Upper lobe of right lung (tissue), 1 donor: ENCODE measurements at places on chromosomes 6 and 20. TPM values are rescaled to one million over a fixed set of nuclear protein-coding genes. Genes with fewer than 3 reads are reported as not detected.

- peaks cover 28% of the 10 kb centered on the region for H3K4me1 ChIP-seq
- no peak overlapping the region for H3K27ac ChIP-seq
- H3K36me3 ChIP-seq = no peaks in the 10 kb centered on the region
Measured at GRCh38 chr6:21666853-21667681, 73.5 kb downstream of the SOX4 start.

DNA sequence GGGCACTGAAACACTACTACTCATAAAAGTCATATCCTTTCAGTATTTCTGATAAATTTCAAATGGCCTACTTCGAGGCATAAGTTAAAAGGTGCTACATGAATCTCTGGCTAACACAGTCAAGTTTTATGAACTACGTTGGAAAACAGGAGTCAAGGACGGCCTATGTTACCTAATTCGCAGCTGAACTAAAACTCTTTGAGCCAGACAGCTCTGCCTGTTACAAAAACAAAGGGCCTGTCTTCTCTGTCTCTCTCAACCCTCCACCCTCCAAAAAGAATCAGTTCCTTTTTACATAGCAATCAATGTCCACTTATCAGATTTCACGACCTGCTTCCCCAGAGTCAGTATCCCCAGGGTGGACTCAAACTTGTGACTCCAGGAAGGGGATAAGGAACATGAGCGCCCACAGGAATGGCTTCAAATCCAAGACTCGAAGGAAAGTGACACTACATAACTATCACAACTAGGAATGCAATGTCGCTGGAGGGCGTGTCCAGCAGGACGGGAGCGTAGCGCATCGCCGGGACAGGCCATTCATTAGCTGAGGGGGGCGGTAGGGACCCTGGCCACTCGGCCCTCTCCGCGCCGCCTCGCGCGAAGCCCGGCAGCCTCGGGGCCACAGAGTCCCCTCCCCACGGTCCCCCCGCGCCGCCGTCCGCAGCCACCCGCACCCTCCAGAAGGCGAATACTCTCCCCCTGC is 591 bp downstream of the IBTK start:
- H3K4me3 ChIP-seq = peak overlapping the region; percentile 88
- DNase-seq = no peak
- H3K36me3 ChIP-seq = no peaks in the 10 kb centered on the region
- H3K4me1 ChIP-seq = peaks cover 36% of the 10 kb centered on the region
- H3K27me3 ChIP-seq = no peaks in the 10 kb centered on the region
- peak overlapping the region; percentile 96 for H3K27ac ChIP-seq

GRCh38 chr20:38152621-38153221 is 12.3 kb downstream of the TGM2 start:
- H3K36me3 ChIP-seq = peaks cover 76% of the 10 kb centered on the region
- no peak overlapping the region for H3K4me3 ChIP-seq
- peak; percentile 89 for DNase-seq
- peaks cover 59% of the 10 kb centered on the region for H3K4me1 ChIP-seq
- H3K27ac ChIP-seq = peak overlapping the region; percentile 66

GRCh38 chr6:143675382-143675900 is 2.3 kb upstream of the PHACTR2 start:
- no peak overlapping the region for H3K4me3 ChIP-seq
- H3K27me3 ChIP-seq = no peaks in the 10 kb centered on the region
- peaks cover 30% of the 10 kb centered on the region for H3K4me1 ChIP-seq
- peak overlapping the region; percentile 26 for H3K27ac ChIP-seq
- no peaks in the 10 kb centered on the region for H3K36me3 ChIP-seq

- no peaks in the 10 kb centered on the region for H3K36me3 ChIP-seq
- no peak overlapping the region for H3K4me3 ChIP-seq
- H3K4me1 ChIP-seq = no peaks in the 10 kb centered on the region
- H3K27ac ChIP-seq = no peak overlapping the region
Measured at GRCh38 chr6:147738516-147739162, 230.1 kb downstream of the SAMD5 start.

- no peaks in the 10 kb centered on the region for H3K4me1 ChIP-seq
- H3K36me3 ChIP-seq = no peaks in the 10 kb centered on the region
- no peak overlapping the region for H3K4me3 ChIP-seq
- no peak overlapping the region for H3K27ac ChIP-seq
- DNase-seq = no peak
Measured at GRCh38 chr6:15842727-15843117, 179.9 kb upstream of the DTNBP1 start.

GRCh38 chr6:96990462-96990861 is 65.9 kb downstream of the KLHL32 start:
- no peak overlapping the region for H3K27ac ChIP-seq
- DNase-seq = no peak
- H3K27me3 ChIP-seq = no peaks in the 10 kb centered on the region
- no peaks in the 10 kb centered on the region for H3K4me1 ChIP-seq

DNA sequence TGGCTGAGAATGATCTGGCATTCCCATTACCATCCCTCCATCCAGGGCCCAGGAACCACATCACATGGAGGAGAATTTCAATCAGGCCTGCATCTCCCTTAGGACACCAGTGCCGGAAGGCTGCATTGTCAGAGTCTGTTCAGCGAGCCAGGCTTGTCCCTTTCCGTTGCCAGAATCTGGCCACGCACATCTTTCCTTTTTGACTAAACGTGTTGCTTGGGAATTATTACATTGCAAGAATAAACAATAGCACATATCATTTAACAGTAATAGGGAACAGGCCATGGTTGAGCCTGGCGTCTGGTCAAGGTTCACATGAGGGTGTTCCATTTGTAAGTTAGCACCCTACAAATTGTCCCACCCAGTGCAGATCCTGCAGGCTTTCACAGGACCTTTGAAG is 42.8 kb downstream of the SOBP start:
- H3K36me3 ChIP-seq = no peaks in the 10 kb centered on the region
- H3K27me3 ChIP-seq = no peaks in the 10 kb centered on the region
- no peaks in the 10 kb centered on the region for H3K4me1 ChIP-seq
- DNase-seq = no peak
- H3K27ac ChIP-seq = no peak overlapping the region

GRCh38 chr6:147384029-147384428 is 124.5 kb upstream of the SAMD5 start:
- H3K36me3 ChIP-seq = peaks cover 19% of the 10 kb centered on the region
- H3K27ac ChIP-seq = no peak overlapping the region
- no peaks in the 10 kb centered on the region for H3K4me1 ChIP-seq
- no peak for DNase-seq
- H3K4me3 ChIP-seq = no peak overlapping the region
- H3K27me3 ChIP-seq = no peaks in the 10 kb centered on the region

DNA sequence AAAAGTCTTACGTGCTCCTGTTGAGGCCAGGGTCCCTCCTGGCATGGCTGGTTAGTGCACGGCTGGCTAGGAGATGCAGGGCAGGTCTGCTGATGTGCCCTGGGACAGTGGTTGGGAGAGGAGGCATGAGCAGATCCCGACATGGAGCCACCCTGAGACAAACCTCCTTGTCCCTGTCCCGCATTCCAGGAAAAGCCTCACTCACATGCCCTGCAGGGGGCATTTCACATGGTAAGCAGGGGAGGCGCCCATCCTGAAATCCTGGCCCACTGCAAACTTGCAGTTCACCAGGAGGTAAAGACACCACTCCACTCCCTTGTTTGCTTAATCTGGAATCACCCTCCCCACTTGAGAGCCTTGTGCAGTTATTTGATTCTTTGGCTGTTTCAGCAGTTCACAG is 116.7 kb upstream of the SLC24A3 start:
- H3K27me3 ChIP-seq = no peaks in the 10 kb centered on the region
- no peak for DNase-seq
- no peaks in the 10 kb centered on the region for H3K4me1 ChIP-seq
- no peak overlapping the region for H3K4me3 ChIP-seq

DNA sequence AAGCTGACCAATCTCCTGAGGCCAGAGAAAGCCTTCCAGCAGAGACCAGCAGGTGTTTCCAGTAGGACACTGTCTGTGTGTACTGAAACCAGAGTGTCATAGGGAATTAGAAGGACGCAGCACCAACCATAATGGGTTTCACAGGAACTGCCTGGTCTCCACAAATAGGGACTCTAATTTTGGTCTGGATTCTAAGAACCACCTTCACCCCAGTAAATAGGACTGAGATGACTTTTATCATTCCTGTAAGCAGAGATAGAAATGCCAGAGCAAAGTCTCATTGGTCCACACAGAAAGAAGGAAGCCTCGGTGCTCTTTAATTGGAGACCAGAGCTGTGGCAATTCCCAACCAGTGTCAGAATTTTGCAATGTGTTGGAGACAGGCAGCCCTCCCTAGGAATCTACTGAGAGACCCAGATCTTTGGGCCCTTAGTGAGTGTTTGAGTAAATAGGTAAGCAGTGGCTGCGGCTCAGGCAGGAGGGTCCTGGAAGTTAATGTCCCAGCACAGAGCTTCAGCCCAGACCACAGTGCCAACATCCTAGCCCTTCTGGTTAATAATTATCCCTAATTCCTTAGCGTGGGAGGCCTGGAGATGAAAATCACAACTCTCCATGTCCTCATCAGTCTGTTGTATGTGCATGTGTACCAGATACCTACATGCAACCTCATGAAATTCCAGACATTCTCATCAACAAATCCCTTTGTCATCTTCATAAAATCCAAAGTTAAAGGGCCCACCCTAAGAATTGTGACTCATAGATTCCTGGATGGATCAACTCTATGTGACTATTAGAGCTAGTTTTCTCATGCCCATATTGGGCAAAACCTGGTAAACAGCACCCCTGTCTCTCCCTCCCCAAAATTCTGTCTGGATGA is 81.2 kb downstream of the UNC5CL start:
- H3K27me3 ChIP-seq = no peaks in the 10 kb centered on the region
- no peaks in the 10 kb centered on the region for H3K4me1 ChIP-seq
- no peaks in the 10 kb centered on the region for H3K36me3 ChIP-seq
- no peak for DNase-seq
- H3K4me3 ChIP-seq = no peak overlapping the region
- H3K27ac ChIP-seq = no peak overlapping the region

- peaks cover 97% of the 10 kb centered on the region for H3K4me1 ChIP-seq
- no peak for DNase-seq
- peak overlapping the region; percentile 83 for H3K27ac ChIP-seq
- H3K36me3 ChIP-seq = no peaks in the 10 kb centered on the region
Measured at GRCh38 chr6:159981403-159982245, 12.7 kb downstream of the IGF2R start.

GRCh38 chr6:45830441-45831139 is 185.1 kb downstream of the CLIC5 start:
- H3K27me3 ChIP-seq = no peaks in the 10 kb centered on the region
- H3K4me1 ChIP-seq = no peaks in the 10 kb centered on the region
- no peak for DNase-seq
- no peaks in the 10 kb centered on the region for H3K36me3 ChIP-seq
- H3K4me3 ChIP-seq = no peak overlapping the region

- DNase-seq = no peak
- no peaks in the 10 kb centered on the region for H3K36me3 ChIP-seq
- H3K27me3 ChIP-seq = no peaks in the 10 kb centered on the region
- no peak overlapping the region for H3K4me3 ChIP-seq
- H3K27ac ChIP-seq = peak overlapping the region; percentile 72
- peaks cover 25% of the 10 kb centered on the region for H3K4me1 ChIP-seq
Measured at GRCh38 chr6:6655805-6656251, 67.3 kb downstream of the LY86 start.

GRCh38 chr20:49054056-49054643 is 8.0 kb downstream of the CSE1L start:
- H3K4me3 ChIP-seq = no peak overlapping the region
- peaks cover 11% of the 10 kb centered on the region for H3K36me3 ChIP-seq
- no peak for DNase-seq
- H3K4me1 ChIP-seq = peaks cover 4% of the 10 kb centered on the region
- H3K27ac ChIP-seq = no peak overlapping the region

GRCh38 chr6:8149350-8149749 is 47.0 kb upstream of the EEF1E1 start:
- DNase-seq = no peak
- H3K4me1 ChIP-seq = no peaks in the 10 kb centered on the region
- no peaks in the 10 kb centered on the region for H3K27me3 ChIP-seq

DNA sequence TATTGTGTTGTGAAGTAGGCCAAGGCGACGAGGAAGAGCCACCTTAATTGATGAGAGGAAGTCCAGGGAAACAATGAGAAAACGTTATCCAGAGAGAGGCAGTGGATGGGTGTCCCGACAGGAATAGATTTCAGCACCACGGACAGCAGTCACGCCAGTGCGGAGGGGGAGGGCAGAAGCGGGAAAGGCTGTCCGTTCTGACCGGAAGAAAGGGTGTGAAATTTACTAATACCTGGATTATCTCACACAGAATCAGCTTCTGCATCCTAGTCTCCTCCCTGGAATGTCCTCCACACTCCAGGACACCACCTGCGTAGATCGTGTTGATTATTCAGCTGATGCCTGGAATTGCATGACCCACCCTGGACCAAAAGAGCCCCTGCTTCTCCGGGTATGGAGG is 7.4 kb upstream of the BPIFA3 start:
- H3K4me1 ChIP-seq = no peaks in the 10 kb centered on the region
- no peaks in the 10 kb centered on the region for H3K36me3 ChIP-seq
- H3K4me3 ChIP-seq = no peak overlapping the region

DNA sequence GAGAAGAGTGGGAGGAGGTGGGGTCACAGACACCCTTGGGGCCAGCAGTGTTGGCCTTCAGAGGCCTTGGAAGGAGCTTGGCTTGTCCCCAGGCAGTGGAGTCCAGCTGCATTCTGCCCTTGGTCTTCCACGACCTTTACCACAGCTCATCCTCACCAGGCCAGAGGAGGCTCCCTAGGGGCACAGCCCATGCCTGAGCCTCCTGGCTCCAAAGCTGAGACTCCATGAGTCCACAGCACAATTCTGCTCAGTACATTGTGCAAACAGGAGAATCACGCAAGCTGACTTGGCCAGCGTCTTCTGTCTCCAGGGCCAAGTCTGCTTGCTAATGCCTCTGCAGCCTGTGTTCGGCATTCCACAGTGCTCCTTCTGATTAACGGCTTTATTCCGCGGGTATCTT is 337.2 kb downstream of the SMOC2 start:
- H3K27ac ChIP-seq = no peak overlapping the region
- DNase-seq = no peak
- H3K36me3 ChIP-seq = no peaks in the 10 kb centered on the region
- no peak overlapping the region for H3K4me3 ChIP-seq
- peaks cover 3% of the 10 kb centered on the region for H3K27me3 ChIP-seq

DNA sequence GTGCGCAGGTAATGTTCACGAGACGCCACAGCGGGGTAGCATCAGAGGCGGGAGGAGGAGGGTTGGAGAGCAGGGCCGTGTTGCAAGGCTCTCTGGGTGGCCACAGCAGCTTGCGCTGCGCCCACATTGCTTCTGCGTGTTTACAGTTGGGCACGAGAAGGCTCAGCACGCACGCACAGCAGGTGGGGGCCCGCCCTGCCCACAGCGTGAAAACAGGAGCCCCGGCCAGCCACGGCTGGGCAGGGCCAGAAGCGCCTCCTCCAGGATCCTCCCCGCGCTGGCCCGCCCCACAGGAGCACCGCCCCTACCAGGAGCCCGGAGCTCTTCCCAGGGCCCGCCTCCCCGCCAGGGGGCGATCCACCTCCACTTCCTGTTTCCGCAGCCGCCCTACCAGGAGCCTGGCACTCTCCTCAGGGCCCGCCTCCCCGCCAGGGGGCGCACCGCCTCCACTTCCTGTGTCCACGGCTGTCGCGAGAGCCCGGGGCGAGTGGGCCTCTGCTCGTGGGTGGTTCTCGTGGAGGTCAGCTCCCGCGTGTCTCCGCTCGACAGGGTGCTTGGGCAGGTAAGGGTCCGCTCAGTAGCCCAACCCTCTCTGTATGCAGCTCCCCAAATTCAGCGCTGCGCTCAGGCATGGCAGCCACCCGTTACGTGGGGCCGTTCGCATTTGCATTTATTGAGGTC is at the start of gene FAM50B:
Gene FAM50B, plus strand, starts transcription at position 449 of the 681 bp plus-strand sequence. CDS start 439 bp downstream, outside the sequence.
- H3K4me1 ChIP-seq = peaks cover 8% of the 10 kb centered on the region
- peak; percentile 96 for DNase-seq
- H3K4me3 ChIP-seq = peak within 1 kb of the TSS; percentile 48
- H3K27me3 ChIP-seq = no peaks in the 10 kb centered on the region
- peak within 1 kb of the TSS; percentile 61 for H3K27ac ChIP-seq

Gene SYCP2
- total RNA-seq = 1.9 TPM

Gene SPEF1
- total RNA-seq = 0.46 TPM

Gene VSTM2L
- total RNA-seq = 12.9 TPM

Gene MLN
- total RNA-seq = not detected

Gene SRMS
- total RNA-seq = not detected

Gene PDYN
- not detected for total RNA-seq

Gene SLC52A3
- 3.6 TPM for total RNA-seq
